Activated CD4-positive, alpha-beta T cell treated with anti-CD3 and anti-CD28 coated beads, Interleukin-2, Interleukin-6, amounts not matched to agents 100 ng/mL and 50 ng/mL, durations not matched to agents 16 hours and 8 hours (primary cell): ENCODE measurements at places on chromosomes 5 and 9.

GRCh38 chr5:60295423-60295822, 401.9 kb upstream of the PDE4D start:
- no peak for DNase-seq

DNA sequence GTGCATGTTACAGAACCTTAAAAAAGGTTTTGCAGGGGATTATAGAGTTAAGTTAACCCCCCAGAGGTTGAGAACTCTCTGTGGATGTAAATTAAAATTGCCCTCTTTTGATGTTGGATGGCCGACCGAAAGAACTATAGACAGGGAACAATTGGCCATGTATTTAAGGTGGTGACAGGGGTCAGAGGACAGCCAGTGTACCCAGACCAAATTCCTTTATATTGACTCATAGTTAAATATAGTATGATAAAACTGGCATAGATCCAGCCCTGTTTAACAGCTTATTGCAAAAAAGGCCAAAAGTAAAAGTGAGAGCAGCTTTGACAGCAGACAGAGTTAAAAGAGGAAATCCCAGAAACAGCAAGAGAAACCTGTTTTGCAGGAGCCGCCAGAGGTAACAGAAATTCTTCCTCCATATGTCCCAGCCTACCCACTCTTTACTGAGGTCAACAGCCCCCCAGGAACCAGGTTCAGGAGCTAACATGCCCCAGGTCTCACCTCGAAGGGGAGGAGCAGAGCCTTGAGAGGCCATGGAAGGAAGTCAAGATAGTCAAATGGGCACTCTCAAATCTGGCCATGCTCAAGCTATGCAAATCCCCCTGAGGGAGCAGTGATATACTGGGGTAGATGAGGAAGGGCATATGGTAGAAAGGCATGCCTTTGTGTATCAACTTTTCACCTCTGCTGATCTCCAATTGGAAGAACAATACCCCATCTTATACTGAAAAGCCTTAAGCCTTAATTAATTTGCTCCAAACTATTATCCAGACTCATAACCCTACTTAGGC, 156.4 kb upstream of the COX7C start:
- no peak for DNase-seq

GRCh38 chr9:21616082-21616778, 134.1 kb upstream of the IFNE start:
- no peak for DNase-seq

DNA sequence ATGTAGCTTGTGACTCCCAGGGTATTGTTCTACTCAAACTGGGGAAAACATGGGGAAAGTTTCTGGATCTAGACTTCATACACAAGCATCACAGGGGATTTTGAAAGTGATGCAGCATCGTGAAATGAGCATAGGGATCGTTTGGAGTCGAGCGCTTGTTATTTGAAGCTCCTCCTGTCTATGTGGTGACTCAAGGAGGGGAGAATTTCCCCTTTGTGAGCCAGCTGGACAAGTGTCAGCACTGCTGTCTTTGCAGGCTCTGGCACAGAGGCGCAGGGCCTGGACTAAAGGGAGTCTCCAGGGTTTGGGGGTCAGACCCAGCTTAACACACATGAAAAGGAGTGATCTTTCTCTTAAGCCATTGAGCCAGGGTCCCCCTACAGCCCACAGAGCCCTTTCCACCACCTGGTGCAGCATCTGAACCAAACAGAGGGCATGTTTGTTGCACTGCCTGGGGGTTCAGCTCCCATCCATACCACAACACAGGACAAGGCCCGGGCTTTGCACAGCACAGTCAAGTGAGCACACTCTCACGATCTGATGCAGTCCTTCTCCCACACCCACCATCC, 51.0 kb downstream of the IRF1 start:
- DNase-seq: no peak

DNA sequence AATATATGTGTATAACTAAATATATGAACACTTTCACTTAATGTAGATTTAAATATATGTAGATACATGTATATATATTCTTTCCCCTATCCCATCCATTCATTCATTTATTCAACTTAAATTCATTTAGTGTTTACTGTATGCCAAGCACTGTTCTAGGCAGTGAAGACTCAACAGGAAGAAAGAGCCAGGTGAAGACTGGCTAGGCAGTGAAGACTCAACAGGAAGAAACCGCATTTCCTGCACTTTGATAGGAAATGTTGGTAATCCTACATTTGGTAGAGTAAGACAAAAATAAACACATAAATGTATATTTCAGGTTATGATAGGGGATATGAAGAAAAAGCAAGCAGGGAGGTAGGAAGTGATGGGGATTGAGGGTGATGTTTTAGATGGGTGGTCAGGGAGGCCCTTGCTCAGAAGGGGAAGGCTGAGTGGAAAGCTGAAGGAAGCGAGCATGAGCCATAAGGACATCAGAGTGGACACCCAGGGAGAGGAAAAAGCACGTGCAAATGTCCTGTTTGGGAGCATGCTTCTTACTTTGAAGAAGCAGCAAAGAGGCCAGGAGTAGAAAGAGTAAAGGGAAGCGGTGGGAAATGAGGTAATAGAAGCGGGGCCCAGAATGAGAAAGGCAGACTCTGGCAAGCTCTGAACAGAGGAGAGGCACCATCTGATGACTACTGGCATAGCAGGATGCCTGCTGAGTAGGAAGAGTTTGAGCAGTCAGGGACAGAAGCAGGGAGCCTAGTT, 227.8 kb upstream of the MAP3K1 start:
- no peak for DNase-seq

GRCh38 chr9:116596646-116597045, 90.5 kb upstream of the TRIM32 start:
- no peak for DNase-seq
